ENCODE measurements at places on chromosomes 4 and X. TPM values are rescaled to one million over a fixed set of nuclear protein-coding genes. Genes with fewer than 3 reads are reported as not detected.

ARHGAP4 gene
- total RNA-seq, result 8.9 TPM

CLDN2 gene
- not detected for total RNA-seq

DNA sequence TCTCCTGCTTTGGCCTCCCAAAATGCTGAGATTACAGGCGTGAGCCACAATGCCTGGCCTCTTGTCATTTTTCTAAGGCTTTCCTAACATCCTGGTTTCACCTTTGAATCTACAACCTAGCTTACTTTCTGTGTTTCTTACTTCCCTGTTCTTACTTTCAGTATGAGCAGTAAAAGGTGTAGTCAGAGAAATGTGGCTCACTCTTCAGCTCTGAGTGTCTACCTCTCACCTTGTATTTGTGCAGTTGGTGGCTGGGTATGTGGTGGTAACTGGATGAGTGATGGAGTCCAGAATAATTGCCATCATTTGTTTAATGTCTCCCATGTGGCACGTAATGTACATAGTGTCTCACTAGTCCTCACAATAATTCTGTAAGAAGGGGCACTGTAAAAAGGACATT lies 19.1 kb upstream of the CXCL11 start:
- H3K27ac ChIP-seq, result no peak overlapping the region
- H3K4me1 ChIP-seq, result no peaks in the 10 kb centered on the region
- no peaks in the 10 kb centered on the region for H3K27me3 ChIP-seq

DNA sequence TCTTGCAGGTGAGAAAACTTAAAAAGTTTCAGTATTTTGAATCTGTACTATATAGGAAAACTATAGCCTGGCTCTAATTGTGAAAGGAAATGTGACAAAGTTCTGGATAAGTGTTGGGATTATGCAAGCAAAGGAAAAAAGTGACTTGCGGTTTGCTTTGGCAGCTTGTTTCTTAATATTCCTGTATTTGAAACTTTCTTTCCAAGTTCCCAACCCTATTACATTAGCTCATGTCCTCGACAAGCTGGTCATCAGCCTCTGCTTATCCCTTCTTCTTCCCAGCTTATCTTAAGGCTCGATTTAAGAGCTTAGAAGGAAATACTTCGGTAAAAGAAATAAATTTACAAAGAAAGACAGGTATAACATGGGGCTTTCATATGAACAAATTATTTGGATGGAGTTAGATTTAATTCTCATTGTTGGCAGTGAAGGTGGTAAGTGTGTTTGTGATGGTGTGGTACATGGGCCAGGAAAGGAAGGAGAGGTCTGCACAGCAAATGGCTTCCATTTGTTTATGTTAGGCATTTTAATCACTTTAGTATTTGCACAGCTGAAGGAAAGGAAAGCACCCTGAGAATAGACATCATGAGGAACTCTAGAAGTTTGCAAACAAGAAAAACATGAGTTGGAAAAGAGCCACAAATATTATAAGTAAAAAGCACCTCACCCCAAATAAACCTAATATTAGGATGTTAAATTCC lies 5.1 kb upstream of the MYOZ2 start:
- DNase-seq, result no peak
- no peaks in the 10 kb centered on the region for H3K36me3 ChIP-seq
- H3K4me3 ChIP-seq, result no peak overlapping the region
- H3K27me3 ChIP-seq, result no peaks in the 10 kb centered on the region

GRCh38 chr4:6204871-6205566 lies 4.7 kb upstream of the JAKMIP1 start:
- no peak overlapping the region for H3K27ac ChIP-seq
- no peak for DNase-seq
- no peaks in the 10 kb centered on the region for H3K36me3 ChIP-seq
- no peak overlapping the region for H3K4me3 ChIP-seq

- no peak for DNase-seq
- no peak overlapping the region for H3K27ac ChIP-seq
- no peak overlapping the region for H3K4me3 ChIP-seq
Observed at GRCh38 chrX:79290596-79290995, 76.5 kb downstream of the ITM2A start.

GRCh38 chr4:17475481-17475880 lies 36.4 kb downstream of the QDPR start:
- H3K4me3 ChIP-seq, result no peak overlapping the region
- H3K4me1 ChIP-seq, result no peaks in the 10 kb centered on the region
- H3K27me3 ChIP-seq, result no peaks in the 10 kb centered on the region

DNA sequence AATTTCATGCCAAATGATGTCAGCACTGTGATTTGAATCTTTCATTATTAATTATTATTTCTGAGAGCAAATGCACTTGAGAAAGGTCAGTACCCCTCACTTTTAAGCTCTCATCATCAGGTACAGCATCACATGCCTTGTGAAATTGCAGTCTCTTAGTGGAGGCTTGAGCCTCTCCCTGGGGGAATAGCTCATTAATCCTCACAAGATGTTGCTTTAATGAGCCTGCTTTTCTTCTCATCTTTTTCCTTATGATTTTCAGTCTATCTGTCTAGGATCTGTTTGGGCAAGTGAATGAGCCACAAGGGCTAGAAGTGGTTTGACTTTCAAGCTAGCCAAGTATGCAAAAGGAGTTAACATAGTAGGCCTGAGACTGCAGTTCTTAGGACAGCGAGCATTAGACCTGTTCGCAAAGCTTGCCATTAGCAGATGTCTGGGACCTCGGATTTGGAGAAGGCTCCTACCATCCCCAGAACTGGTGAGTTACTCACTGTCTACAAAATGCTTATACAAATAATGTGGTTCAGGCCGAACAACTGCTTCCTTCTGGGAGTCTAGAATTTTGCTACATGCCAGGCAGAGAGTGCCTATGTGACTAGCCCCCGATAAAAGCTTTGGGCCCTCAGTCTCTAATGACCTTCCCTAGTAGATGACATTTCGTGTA lies 174.5 kb downstream of the IL15 start:
- no peak for DNase-seq
- H3K4me3 ChIP-seq, result no peak overlapping the region
- H3K4me1 ChIP-seq, result no peaks in the 10 kb centered on the region
- H3K27ac ChIP-seq, result no peak overlapping the region
- H3K27me3 ChIP-seq, result no peaks in the 10 kb centered on the region

Data from thyroid gland (tissue), 4 donors.